A375 (cell line): ENCODE measurements at places on chromosomes 2 and 18. TPM values are rescaled to one million over a fixed set of nuclear protein-coding genes. Genes with fewer than 3 reads are reported as not detected.

GRB14 gene
- 0.45 and 0.53 TPM in 2 replicates for total RNA-seq

FZD7 gene
- total RNA-seq, result 13.5 and 14.6 TPM in 2 replicates

GCFC2 gene
- 29.1 and 36.1 TPM in 2 replicates for total RNA-seq

PJVK gene
- total RNA-seq, result 1.4 and 1.6 TPM in 2 replicates

SIX2 gene
- total RNA-seq, result 0.38 TPM in 1 of 2 replicates, not detected in the other

ANKRD30BL gene
- total RNA-seq, result not detected in 2 replicates

KCNIP3 gene
- total RNA-seq, result 1.5 and 2.7 TPM in 2 replicates

CREG2 gene
- not detected in 2 replicates for total RNA-seq

ITSN2 gene
- 20.5 and 40.2 TPM in 2 replicates for total RNA-seq

TIGD1 gene
- 9.6 and 12.2 TPM in 2 replicates for total RNA-seq
